Stimulated activated CD8-positive, alpha-beta memory T cell treated with anti-CD3 and anti-CD28 coated beads, Interleukin-15, amount 100 ng/mL, for 1 hour (primary cell): ENCODE measurements at places on chromosomes 3 and 15.

DNA sequence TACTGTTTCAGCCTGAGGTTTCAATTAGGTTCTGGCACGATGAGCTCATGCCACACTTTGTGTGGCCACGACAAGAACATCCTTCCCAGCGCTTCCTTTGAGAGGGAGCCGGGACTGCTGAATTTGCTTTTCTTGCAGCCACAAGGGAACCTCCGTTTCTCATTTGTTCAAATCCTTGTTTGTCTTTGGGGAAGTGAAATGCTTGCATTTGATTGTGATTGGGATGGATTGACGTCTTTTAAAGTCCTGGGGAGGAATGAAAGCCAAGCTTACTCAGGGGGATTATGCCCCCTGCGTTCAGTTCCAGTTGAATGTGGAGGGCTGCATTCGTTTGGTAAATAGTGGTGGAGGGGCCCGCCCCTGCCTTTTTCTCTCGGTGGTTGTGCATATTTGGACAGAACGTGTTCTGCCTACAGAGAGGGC lies 277.6 kb downstream of the THSD4 start:
- no peak for DNase-seq

DNA sequence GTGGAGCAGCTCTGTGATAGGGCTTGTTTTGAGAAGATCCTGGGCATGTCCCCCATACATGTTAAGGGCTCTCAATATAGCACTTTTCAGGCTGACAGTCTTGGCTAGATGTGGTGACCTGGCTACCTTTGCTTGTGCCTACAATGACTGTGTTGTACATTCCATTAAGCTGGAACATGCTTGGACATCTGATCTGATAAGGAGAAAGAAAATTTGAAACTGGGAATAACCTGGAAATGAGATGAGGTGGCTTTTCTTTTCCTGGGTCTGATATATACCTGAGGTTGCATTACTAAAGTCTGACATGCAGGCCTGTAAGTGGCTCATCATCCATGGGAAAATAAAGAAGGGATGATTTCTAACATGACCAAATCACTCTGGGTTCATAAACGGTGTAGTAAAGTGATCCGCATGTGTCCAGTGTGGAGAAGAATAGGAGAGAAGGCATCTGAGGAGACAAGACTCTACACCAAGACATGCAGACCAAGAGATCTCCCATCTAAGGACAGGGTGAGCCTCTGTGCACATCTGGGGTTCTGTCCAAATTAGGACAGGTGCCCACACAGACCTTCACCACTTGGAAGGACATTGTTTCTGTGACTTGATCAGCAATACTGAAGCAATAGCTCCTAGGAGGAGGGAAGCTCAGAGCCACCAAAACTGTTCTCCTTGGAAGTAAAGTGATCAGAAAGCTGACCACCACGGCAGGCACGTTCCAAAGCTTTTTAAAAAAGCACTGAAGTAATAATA lies 62.0 kb downstream of the KLHL6 start:
- no peak for DNase-seq

- no peak for DNase-seq
Measured at GRCh38 chr3:189337673-189338091, 165.9 kb downstream of the TPRG1 start.

GRCh38 chr3:161914703-161915417 lies 418.3 kb downstream of the OTOL1 start:
- DNase-seq, result no peak

DNA sequence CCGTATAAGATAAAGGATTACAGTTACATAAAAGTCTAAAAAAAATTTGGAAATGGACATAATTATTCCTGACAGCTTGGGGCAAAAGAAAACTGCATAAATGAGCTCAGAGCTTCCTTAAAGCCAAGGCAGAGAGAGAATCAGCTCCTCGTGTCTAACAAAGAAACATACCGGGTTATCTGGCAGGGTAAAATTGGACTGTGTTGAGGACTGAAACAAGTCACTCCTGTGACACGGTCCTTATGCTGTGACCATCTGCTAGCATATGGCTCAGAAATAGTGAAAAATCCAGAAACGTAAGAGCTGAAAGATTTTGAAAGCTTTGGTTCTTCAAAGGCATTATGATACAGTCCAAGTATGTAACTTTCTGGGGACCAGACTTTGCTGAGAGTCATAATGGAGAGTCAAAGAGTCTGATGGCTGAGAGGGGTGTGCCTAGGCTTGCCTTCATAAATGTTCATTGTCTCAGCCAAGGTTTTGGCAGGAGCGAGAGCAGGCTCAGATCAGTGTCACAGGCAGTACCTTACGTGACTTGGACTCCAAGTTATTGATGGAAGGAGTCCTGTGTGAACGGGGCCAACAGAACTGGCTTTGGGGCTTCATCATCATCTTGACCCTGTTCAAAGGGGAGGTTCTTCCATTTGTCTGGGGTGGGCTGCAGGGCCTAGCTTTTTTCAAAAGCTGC lies 12.5 kb downstream of the MAP6D1 start:
- no peak for DNase-seq

- no peak for DNase-seq
Measured at GRCh38 chr3:861721-862120, 231.1 kb upstream of the CNTN6 start.

GRCh38 chr3:12135029-12135657 lies 23.6 kb downstream of the TIMP4 start:
- peak; percentile 25 for DNase-seq

- no peak for DNase-seq
Measured at GRCh38 chr3:150898046-150898754, 7.0 kb downstream of the MINDY4B start.

GRCh38 chr3:4395448-4395847 lies 71.6 kb downstream of the SUMF1 start:
- no peak for DNase-seq

GRCh38 chr15:74519311-74519710 lies 21.7 kb upstream of the ARID3B start:
- DNase-seq, result no peak

DNA sequence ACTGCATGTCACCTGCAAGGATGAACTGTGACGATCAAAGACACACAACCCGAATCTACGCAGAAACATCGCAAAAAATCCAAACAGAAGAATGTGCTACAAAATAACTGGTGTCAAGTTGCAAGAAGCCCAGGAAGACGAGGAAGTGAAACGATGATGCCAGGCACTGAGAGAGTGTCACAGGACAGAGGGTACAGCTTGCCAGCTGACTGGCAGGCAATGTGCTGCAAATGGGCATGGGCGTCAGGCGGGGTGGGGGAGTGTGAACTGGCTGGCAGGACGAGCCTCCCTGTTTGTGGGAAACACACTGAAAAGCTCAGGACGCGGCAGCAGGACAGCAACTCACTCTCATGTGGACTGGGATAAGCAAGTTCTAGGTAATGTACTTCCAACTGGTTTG lies 28.9 kb upstream of the OCA2 start:
- no peak for DNase-seq

DNA sequence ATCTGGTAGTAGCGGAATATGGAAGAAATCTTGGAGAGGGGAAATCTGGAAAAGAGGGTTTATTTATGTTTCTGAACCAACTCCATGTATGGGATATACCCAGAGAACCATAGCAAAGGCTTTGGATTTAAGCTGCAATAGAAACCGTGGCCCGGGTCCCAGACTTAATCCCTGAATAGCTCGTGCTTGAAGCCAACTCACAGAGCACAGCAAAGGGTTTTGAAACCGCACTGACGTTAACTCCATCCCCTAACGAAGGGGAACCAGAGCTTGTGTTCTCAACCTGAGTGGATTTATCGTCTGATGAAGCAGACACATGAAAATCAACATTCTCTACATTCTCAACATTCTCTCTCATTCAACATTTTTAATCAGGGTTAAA lies 154.6 kb downstream of the APBA2 start:
- no peak for DNase-seq
